ENCODE measurements at places on chromosomes 16 and 17.

DNA sequence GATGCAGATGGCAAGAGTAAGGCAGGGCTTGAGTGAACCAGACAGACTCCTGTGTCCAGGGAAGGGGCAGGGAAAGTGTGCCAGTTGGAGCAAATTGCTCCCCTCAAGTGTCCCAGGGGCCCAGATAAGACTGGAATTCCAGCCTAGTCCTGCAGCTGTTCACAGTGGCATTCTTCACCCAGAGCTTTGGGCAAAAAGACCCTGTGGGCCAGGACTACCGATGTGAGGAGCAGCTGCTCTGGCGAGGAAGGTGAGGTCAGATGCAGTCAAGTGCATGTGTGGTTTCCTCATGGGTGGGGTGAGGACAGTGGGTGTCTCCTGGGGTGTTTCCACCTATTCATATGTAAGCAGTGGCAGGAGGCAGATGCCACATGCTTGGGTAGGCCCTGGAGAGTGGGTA is 14.3 kb downstream of the NEUROD2 start:
- no peak for DNase-seq

DNA sequence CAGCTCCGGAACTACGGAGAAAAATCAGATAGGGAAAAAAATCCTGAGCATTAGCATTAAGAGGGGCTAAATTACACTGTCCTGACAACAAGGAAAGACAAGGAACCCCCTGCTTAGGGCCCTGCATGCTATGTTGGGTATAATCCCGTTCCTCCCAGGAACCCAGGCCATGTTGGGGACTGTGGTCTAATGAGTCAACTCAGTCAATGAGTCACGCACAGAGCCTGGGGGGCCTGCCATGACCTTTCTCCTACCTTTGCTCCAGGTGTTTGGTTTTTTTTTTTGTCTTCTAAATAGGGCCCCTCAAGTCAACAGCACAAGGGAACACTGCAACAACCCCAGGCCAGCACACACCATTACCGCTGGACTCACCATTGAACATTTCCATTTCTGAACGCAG is 8.9 kb upstream of the ZNF200 start:
- no peak for DNase-seq

DNA sequence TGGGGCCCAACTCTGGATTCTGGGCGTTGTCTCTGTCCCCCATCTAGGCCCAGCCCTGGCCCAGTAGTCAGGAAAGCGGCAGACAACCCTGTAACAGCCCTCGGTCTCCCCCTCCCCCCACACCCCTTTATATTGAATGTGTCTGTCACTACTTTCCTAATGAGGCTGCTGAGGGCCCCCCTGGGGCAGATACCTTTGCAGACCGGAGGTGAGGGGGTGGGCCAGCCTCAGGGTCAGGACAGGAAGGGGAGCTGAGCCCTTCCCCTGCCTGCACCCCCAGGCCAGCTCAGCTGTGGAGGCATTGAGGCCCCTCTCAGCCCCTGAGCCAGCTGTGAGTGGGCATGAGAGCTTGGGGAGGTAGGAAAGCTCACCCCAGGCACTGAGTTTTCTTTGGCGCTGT is 17.1 kb downstream of the RAI1 start:
- DNase-seq: no peak

DNA sequence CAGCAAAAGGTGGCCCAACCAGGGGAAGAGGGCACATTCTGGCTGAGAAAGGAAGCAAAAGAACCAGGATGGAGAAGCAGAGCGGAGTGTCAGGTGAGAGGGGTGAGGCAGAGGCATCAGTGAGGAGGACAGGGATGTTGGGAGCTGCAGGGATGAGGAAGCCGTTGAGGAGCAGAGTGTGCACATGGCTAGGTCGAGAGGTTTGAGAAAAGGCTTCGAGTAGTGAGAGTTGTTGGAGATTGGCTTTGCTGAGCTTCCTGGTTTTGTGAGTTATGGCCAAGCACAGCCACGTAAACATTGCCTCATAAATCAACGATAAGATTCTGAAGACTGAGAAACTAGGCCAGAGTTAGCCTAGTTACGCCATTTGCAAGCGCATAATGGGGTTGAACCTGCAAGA is 26.9 kb downstream of the DNAH2 start:
- DNase-seq: no peak

DNA sequence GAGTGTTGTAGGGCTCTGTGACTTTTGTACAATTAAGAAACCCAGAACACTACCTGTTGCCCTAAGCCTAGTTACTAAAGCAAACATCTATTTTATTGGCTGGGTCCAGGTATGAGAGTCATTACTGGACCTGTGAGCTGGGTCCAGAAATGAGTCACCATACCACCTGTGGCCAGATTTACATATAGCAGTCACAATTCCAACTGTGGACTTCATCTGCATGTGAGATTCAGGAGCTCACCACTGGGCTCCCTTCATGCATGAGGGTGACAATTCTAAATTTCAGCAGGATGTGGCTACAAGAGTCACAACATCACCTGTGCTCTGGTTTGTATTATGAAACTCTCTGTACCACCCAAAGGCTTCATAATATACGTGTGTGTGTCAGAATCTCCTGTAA is 2038.0 kb downstream of the TP53TG3F start:
- DNase-seq: no peak

GRCh38 chr16:80954985-80955384 is 51.7 kb downstream of the CMC2 start:
- no peak for DNase-seq
